ENCODE measurements at places on chromosomes 1 and 21.

- no peak for DNase-seq
Measured at GRCh38 chr1:97337250-97338030, 583.4 kb downstream of the DPYD start.

- DNase-seq, result no peak
Measured at GRCh38 chr1:156854634-156855033, 4.3 kb downstream of the INSRR start.

DNA sequence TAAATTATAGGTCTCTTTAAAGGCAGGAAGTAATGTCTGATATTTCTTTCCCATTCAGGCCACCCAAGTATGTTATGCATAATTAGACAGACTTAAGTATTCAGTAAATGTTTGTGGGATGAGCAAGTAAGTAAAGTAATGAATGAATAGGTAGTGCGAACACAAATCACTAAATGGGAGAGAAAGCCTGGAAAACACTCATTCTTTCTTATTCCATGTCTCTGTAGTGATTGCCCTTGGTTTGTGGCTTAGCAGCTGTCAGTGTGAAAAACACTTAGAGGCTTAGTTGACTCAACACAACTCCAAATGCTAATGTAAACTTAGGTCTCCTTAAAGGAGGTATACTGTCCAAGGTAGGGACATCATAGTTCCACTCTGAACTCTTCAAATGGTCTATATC lies 182.5 kb downstream of the ZC3H11B start:
- DNase-seq, result no peak

DNA sequence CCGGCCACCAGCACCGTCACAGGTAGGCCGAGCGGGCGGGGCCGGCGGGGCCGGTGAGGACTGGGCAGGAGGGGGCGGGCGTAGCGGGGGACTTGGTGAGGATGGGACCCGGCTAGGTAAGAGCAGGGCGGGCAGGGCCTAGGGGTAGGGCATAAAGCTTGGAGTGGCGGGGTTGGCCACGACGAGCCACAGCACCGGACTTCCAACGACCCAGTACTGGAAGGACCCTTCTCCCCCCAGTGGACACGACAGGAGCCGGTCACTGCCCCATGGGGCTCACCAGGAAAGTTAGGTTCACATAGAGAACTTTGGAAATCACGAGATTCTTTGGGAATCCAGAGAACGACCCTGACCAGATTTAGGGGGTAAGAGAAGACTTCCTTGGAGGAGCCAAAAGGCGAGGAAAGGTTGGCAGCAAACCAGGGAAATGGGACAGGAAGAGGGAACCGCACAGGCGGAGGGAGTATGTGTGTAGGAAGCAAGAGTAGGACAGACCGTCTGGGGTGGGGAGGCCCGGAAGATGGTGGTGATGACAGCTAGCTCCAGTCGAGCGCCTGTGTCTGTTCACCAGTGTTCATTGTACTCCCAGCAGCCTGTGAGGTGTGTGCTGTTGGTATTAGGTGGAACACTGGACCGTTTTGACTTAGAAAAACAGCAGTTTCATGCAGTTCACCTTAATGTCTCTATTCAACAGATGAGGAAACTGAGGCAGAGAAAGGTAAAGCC lies 20.4 kb downstream of the ZNF362 start:
- DNase-seq, result no peak

GRCh38 chr1:76021846-76022245 lies 52.7 kb upstream of the ST6GALNAC3 start:
- no peak for DNase-seq

- no peak for DNase-seq
Measured at GRCh38 chr1:8337776-8338525, 20.0 kb downstream of the SLC45A1 start.

- DNase-seq, result no peak
Measured at GRCh38 chr1:75127916-75128717, 6.1 kb upstream of the LHX8 start.

GRCh38 chr1:67058242-67058641 lies 4.3 kb upstream of the SLC35D1 start:
- no peak for DNase-seq

- no peak for DNase-seq
Measured at GRCh38 chr1:232464325-232464724, 165.6 kb downstream of the SIPA1L2 start.

GRCh38 chr1:16198444-16199156 lies 13.9 kb downstream of the ARHGEF19 start:
- DNase-seq, result no peak

- no peak for DNase-seq
Measured at GRCh38 chr1:8752921-8753713, 64.3 kb downstream of the RERE start.

DNA sequence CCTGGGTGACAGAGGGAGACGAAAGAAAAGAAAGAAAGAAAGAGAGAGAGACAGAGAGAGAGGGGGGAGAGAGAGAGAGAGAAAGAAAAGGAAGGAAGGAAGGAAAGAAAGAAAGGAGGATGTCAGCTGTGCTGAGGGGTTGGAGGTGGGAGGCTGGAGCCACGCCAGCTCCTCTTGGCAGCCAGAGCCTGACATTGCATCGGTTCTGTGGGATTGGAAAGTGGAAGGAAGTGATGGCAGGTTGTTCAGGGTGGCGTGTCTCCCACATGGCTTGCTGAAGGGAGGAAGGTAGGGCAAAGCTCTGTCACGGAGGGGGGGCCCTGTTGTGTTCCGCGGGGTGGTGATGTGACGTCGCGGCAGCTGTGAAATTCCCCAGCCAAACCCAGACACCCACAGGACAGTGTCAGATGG lies 30.7 kb downstream of the EIF2D start:
- DNase-seq, result no peak

- DNase-seq, result no peak
Measured at GRCh38 chr1:27940297-27940696, 5.5 kb downstream of the SMPDL3B start.

All from epithelial cell of prostate (primary cell).